ENCODE measurements at places on chromosomes 1 and 21.

DNA sequence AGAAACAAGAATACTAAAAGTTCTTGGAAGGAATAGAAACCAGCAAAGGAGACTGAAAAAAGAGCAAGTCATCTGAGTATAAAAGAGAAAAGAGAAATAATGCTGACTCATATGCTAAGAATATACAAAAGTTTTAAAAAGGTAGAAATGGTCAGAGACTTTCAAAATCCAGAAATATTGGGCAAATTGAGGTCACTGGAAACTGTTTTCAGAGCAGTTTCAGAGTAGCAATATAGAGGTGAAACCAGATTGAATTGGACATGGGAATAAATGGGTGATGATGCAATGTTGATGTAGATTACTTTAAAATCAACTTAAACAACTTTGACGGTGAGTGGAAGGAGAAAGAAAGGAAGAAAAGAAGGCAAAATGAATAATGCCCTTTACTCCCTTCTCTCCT lies 1.8 kb upstream of the RPS6KC1 start:
- no peak for DNase-seq

- DNase-seq: peak; percentile 57
These were observed 318.5 kb upstream of the C1orf174 start for GRCh38 chr1:4218619-4219018.

- no peak for DNase-seq
These were observed 41.8 kb downstream of the SELENOF start for GRCh38 chr1:86872086-86872485.

DNA sequence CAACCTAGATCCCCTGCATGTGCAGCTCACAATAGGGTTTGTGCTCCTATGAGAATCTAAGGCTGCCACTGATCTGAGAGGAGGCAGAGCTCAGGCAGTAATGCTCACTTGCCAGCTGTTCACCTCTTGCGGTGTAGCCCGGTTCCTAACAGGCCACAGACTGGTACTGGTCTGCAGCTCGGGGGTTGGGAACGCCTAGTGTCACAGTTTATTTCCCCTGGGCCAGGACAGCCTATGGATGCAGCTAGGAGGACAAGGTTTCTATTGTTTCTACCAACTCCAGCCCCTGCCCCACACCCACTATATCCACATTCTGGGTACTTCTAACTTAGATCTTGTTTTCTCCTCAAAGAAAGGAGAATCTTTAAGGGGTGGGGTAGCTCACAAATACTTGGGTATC lies 58.7 kb upstream of the PRRC2C start:
- DNase-seq: no peak

DNA sequence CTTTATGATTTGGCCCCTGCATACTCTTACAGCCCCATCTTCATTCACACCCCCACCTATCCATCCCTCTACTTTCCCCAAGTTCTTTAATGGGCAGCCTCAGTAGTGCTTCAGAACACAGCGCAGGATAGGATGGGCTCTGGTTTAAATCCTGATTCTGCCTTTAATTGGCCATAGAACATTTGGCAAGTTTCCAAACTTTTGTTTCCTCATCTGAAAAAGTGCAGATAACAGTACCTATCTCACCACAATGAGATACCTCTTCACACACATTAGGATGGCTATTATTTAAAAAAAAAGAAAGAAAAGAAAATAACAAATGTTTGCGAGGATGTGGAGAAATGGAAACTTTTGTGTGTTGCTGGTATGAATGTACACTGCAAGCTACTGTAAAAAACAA lies 142.5 kb upstream of the VANGL1 start:
- no peak for DNase-seq

DNA sequence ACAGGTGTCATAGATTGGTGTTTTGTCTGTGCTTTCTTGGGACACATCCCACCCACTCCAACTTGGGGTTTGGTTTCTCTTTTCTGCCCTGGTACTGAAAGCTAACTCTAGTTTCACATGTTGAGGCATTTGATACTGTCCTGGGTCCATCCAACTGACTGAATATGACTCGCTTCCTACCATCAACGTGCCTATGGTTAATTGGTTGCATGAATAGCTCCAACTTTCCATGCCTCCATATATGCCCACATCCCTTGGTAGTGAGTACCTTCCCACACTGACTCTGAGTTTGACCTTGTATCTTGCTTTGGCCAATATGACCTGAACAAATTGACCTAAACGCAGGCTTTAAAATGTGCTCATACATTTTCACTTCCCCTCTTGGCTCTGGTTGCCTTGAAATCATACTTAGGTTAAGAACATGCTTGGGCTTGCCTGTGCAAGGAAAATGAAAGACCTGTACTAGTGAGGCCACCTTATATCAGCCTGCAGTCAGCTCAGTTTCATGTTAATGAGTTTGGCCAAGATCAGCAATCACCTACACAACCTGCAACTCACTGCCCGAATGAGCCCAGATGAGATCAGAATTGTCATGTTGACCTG lies 81.0 kb upstream of the KCNK2 start:
- DNase-seq: no peak

DNA sequence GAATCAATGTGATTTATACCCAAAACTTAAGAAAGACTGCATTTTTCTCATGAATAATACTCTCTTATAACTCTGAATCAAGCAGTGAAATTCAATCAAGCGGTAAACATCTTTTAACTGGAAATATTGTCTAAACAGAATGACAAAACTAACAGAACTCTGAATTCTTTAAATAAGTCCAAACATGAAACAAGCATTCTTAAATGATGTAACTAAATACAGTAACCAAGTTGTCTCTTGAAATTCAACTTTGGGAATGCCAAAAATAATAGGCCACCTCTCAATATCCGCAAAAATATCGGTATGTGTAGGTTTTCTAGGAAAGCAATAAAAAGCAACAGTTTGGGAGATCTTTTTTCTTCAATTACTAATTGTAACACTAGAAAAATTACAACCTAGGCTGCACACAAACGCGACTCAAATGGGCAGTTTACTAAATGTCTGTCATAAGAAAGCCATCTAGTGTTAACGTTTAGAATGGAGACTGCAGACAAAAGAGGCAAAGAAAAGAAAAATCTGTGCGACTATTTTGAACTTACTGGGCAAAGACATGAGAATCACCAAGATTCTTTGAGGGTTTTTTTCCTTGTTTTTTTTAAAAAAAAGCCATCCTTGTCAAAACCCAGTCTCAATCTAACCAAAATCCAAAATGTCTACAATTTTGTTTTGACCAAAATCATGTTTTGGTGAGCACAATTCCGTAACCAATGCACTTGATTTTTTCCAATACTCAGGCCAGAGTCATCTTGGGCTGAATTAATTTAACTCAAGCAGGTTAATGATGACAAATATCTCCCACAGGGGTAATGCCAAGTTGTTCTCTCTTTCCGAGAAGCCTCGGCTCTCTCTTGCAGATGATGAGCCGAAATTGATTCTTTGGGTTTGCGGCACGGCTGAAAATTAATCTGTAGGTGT lies 1.3 kb downstream of the SIPA1L2 start:
- DNase-seq: no peak

GRCh38 chr1:177794376-177794991 lies 175.4 kb downstream of the SEC16B start:
- DNase-seq: no peak

GRCh38 chr1:66563941-66564630 lies 30.1 kb downstream of the SGIP1 start:
- DNase-seq: no peak

GRCh38 chr1:39003281-39003680 lies 12.2 kb downstream of the AKIRIN1 start:
- no peak for DNase-seq

DNA sequence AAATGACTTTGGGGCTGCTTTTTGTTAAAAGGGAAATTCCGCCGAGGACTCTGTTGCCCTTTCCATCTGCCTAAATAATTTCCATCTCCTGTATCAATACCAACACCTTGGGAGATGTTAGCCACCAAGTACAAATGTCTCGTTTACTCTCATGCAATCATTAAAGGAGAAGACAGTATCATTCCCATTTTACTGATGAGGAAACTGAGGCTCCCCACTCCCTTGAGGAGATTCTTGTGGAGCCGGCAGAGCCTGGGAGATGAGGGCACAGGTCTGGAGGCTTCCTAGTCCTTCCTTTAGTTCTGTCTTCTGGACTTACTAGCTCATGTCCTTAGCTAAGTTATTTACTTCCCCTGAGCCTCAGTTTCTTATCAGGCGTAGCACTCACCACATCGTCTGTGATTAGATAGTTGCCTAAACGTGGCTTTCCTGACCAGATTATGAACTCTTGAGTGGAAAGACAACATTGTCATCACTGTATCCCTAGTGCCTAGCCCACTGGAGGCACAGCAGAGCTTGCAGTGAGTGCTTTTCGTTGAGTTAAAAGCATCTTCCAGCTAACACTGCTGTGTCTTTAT lies 81.6 kb downstream of the ADSS2 start:
- DNase-seq: no peak

DNA sequence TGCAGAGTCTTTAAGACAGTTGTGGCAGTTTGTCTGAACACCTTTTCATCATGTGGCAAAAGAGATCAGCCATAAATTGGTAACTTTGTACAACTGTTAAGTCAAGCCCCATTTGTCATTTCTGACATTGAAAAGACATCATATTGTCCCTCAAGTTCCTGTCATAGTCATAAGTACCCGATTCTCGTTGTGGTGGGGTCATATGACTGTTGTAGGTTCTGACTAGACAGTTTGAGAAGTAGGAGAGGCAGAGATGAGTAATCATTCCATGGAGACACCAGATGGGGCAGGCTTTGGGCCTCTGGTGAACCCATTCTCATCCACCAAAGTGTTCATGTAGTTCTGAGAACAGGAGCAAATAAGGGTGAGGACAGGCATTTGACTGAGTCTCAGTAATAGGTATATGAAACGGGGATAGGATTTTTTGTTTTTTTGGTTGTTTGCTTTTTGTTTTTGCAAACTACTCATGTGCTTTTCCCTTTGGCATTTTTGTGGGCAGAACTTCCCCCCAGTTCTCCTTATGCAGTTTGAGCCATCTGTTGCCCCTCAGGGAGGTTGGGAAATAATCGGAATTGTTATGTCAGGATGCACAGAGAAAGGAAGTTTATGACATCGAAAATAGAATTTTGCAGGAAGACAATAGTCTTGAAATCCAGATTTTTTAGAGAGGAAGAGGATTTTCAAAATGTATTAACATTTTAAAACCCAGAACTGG lies 86.9 kb upstream of the KCNE2 start:
- DNase-seq: no peak

DNA sequence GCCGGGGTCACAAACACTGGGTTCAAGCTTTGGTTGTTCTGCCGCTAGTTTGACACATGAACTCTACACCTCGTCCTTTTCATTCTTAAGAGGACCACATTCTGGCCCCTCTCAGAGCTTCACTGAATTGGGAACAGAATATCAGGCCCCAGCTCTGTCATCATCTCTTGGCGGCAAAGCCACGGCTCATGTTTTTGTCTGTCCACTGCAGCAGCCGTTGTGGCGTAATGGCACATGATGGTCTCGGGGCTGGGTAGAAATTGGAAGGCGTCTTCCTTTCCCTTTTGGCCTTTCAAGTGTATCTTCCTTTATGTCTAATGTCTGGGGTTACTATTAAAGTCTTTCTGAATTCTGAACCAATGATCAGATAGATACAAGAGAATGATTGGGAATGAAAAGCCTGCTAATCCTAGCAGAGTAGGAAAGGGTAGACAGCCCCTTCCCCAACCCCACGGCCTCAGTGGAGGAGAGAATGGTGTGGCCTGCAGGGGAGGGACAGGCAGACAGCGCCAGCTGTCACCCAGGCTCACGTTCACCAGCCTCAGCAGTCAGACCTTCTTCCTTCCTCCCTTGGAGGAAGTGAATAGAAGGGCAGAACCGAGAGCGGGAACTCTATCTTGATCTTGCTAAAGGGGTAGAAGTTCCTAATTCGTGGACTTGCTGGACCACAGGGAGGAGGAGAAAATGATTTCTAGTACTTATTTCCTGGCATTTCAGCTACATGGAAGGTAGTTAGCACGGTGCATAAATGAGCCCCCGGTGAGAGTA lies 498.1 kb downstream of the KIF26B start:
- DNase-seq: no peak

- no peak for DNase-seq
These were observed 6.8 kb upstream of the OLIG2 start for GRCh38 chr21:33018707-33019465.

DNA sequence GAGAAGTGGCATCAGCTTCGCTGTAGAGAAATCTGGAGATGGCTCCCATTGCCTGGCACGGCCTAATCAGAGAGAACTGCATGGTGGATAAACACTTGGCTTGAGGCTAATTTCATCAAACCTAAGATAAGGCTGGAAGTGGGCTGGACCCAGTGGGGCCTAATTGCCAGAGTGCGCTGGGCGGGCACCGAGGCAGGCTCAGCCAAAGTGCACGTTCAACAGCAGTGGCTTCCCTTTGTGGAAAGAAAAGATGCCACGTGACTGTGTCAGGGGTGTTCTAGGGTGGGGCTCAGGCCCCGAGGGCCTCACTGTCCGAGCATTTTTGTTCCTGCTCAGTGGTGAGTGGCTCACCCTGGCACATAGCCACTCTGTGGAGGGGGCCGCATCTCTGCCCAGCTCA lies 5.8 kb downstream of the PLCH2 start:
- DNase-seq: no peak

- DNase-seq: no peak
These were observed 121.8 kb downstream of the PLA2G4A start for GRCh38 chr1:186950547-186950946.

- DNase-seq: no peak
These were observed 376.7 kb upstream of the ADGRL2 start for GRCh38 chr1:81424061-81424460.

GRCh38 chr1:20280341-20280740 lies 10.3 kb upstream of the VWA5B1 start:
- DNase-seq: no peak

GRCh38 chr1:35544976-35545375 lies 12.2 kb downstream of the KIAA0319L start:
- DNase-seq: no peak

DNA sequence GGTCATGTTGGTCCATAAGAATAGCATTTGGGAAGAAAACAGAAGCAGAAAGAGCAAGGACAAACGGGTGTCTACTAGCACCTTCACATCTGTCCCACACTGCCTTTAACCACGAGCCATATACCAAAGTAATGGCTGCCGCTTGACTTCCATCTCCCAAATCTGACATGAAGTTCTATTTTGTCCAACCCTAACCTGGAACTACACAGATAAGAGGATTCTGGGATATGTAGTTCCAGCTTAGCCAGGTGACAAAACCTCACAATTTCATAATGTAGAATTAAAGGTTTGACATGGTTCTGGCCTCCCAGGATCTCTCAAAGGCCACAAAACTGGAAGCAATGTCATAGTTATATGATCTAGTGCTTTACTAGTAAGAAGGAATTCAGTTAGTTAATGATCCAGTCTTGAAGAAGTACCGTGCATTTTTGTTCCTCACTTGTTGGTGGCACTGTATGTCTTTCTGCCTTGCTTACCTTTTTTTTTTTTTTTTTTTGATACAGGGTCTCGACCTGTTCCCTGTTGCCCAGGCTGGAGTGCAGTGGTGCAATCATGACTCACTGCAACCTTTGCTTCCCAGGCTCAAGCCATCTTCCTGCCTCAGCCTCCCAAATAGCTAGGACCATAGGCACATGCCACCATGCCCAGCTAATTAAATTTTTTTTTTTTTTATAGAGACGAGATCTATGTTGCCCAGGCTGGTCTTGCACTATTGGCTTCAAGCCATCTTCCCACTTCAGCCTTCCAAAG lies 17.5 kb downstream of the PTGFRN start:
- DNase-seq: no peak

- DNase-seq: no peak
These were observed 134.2 kb upstream of the IPO9 start for GRCh38 chr1:201694608-201695335.

GRCh38 chr1:21244986-21245687 lies 45.1 kb downstream of the ECE1 start:
- DNase-seq: no peak
